ENCODE measurements at places on chromosomes 12 and 14. TPM values are rescaled to one million over a fixed set of nuclear protein-coding genes. Genes with fewer than 3 reads are reported as not detected.

Gene PMCH
- total RNA-seq: not detected

DNA sequence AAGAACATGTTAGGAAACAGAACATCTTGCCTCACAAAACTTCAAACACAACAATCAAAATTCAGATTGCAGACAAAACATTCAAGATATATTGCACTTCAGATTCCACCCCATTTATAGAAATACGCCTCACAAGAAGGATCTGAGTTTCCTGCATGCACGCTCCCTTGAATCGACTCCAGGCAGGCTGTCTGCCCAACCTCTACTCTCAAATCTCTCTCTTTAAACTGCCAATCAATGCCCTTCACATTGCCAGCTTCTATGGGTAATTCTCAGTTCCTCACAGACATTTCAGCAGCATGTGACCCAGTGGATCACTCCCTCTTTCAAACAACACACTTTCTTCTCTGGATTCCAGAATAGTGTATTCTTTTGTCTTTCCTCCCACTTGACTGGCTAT lies 184.1 kb downstream of the PRKD1 start:
- no peak for DNase-seq

Gene LTA4H
- total RNA-seq: 131 TPM

- DNase-seq: no peak
These were observed 658.5 kb downstream of the DIO2 start for GRCh38 chr14:79552778-79553177.

Gene FOXN4
- not detected for total RNA-seq

GRCh38 chr12:12562016-12562483 lies 613 bp downstream of the DUSP16 start:
- peak; percentile 42 for DNase-seq

- no peak for DNase-seq
These were observed 155.5 kb downstream of the KIF21A start for GRCh38 chr12:39287409-39287808.

Data from adrenal gland (tissue), 19 donors.